Anterior cingulate cortex (tissue), 58 donors: ENCODE measurements at places on chromosomes 5 and 9.

DNA sequence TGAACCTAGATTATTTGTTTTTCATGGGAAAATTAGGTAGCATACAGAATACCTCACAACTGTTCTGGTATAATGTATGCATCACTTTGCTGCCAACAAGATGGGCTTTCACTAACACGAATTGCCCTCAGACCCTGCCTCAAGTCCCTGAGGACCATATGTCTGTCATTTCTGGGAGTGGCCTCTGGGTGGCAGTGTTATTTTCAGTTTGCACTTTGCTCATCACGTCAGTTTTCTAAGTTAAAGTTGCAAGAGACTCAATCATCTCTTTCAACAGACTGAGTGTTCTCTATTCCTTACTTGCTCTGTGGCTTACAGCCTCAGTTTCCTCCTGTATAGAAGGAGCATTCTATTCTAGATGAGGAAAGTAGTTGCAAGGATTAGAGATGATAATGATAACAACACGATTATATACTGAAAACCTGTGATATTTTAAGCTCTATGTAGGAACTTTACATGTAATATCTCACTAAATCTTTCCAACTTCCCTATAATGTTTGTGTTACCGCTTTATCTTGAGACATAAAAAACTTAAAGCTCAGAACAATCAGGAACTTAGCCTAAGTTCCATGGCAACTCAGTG, 55.7 kb downstream of the TSSK1B start:
- DNase-seq: peak; percentile 14

DNA sequence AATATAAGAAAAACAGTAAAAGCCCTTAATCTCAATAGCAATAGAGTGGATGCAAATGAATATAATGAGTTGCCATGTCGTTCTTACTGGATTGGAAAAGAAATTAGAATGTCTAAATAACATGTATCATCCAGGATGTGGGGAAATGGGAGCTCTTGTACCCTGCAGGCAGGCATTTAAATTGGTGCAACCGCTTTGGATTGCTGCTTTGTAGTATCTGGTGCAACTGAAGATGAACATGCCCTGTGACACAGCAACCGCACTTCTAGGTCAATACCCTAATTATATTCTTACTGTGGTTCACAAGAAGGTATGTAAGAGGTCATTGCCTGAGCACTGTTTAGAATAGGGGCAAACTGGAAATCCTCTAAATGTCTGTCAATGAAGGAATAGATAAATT, 18.9 kb downstream of the MRPS30 start:
- DNase-seq: no peak

GRCh38 chr5:180464603-180464970, 29.6 kb upstream of the CNOT6 start:
- DNase-seq: no peak

DNA sequence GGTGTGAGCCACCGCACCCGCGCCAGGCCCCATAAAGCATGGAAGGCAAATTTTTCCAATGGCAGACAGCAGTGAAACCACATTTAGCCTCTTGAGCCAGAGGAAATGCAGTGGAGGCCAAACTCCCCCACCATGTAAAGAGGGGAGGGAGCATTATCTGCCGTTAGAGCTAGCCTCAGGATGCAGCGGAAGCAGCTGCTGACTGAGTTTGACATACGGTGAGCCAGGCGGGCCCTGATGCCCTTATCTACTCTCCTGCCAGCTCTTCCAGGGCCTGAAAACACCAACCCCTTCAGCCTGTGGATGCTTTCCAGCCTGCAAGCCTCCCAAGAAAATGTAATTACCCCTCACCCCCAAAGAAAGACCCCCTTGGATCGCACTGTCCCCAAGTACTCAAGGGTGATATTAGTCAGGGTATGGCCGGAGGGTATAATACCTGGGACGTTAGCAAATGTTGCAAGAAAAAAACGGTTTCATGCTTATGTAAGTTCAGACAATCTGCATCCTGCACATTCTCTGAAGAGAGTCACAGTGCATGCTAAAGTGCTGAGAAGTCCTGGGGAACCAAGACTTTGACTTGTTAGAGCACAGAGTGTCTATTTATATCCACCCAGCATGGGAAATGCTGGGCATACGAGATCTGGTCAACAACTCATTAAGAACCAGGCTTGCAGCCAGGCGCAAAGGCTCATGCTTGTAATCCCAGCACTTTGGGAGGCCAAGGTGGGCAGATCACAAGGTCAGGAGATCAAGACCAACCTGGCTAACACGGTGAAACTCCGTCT, 11.3 kb upstream of the GGTA1 start:
- no peak for DNase-seq

GRCh38 chr5:171606414-171607024, 179.1 kb upstream of the SMIM23 start:
- no peak for DNase-seq

GRCh38 chr9:130756037-130756436, 62.5 kb downstream of the EXOSC2 start:
- no peak for DNase-seq

DNA sequence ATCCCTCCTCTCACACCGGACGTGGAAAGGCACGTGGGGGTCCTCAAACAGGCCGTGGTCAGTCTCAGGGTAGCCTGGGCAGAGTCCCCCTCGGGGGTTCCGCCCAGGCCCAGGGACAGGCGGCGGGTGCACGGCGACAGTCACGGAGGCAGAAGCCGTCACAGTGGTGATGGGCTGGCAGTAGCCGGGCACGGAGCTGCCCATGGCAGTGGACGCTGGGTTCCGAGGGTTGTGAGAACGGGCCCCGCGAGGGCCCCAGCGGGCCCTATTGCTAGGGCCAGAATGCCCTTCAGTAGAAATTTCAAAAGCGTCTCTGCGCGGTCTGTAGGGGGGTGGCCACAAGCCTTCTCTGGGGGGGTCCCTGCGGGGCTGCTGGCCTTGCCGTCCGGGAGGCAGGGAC, 69.8 kb downstream of the PTCH1 start:
- DNase-seq: no peak

- DNase-seq: no peak
These were observed 144.0 kb upstream of the PLPPR1 start for GRCh38 chr9:100884518-100884917.
